ENCODE measurements at places on chromosomes 2 and 18.

DNA sequence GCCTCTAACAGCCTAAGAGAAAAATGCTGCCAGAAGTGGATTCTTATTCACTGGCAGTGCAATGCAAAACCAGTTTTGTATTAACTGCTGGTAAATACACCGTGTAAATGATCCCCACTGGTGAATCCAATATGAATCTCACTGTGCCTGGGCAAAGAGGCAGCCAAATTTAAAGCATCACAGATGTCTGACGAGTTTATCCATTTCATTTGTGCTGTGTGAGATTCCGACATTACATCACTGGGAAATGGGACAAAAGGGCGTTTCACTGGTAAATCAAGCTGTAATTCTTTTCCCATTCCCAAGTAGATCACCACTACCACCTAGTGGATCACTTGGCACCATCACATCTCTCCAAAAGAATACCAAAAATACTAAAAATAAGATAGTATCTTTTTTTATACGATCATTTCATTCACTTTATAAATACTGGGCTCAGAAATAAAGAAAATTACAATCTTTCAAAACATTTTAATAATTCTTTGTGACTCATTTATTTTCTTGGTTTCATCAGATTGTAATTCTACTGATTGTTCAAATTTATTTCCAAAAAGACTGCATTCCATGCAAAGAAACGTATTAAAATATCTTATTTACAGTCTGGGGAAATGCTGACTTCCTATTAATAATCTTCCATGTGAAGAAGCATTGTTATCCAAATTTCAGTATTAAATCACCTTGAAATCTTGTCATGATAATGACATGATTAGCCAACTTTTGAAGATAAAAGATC lies 125.6 kb downstream of the GRB14 start:
- no peak for DNase-seq
- H3K36me3 ChIP-seq, result no peaks in the 10 kb centered on the region
- no peaks in the 10 kb centered on the region for H3K27me3 ChIP-seq
- no peak overlapping the region for H3K27ac ChIP-seq
- no peaks in the 10 kb centered on the region for H3K4me1 ChIP-seq
- no peak overlapping the region for H3K4me3 ChIP-seq

- no peak overlapping the region for H3K4me3 ChIP-seq
- no peak overlapping the region for H3K27ac ChIP-seq
- peaks cover 5% of the 10 kb centered on the region for H3K4me1 ChIP-seq
- H3K27me3 ChIP-seq, result no peaks in the 10 kb centered on the region
- H3K36me3 ChIP-seq, result no peaks in the 10 kb centered on the region
- no peak for DNase-seq
These were observed 22.9 kb downstream of the RBM43 start for GRCh38 chr2:151238527-151239487.

DNA sequence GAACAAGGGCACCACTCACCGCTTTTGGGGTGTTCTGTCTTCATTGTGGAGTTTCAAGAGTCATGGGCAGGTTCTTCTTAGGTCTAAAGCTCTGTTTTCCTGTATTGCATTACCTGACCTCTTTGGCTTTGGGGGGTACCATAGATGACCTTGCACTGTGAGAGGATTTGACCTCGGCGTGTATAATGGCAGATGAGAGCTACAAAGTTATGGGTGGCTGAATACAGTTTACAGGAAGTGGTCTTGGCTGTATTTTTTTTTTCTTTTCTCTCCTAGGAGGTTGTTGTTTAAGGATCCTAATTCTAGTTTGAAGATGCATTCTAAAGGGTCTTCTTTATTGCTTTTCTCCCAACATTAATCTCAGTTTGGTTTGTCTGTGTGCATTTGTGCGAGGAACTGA lies 11.5 kb downstream of the GAL3ST2 start:
- no peak overlapping the region for H3K27ac ChIP-seq
- no peaks in the 10 kb centered on the region for H3K27me3 ChIP-seq
- no peak overlapping the region for H3K4me3 ChIP-seq
- no peaks in the 10 kb centered on the region for H3K4me1 ChIP-seq

DNA sequence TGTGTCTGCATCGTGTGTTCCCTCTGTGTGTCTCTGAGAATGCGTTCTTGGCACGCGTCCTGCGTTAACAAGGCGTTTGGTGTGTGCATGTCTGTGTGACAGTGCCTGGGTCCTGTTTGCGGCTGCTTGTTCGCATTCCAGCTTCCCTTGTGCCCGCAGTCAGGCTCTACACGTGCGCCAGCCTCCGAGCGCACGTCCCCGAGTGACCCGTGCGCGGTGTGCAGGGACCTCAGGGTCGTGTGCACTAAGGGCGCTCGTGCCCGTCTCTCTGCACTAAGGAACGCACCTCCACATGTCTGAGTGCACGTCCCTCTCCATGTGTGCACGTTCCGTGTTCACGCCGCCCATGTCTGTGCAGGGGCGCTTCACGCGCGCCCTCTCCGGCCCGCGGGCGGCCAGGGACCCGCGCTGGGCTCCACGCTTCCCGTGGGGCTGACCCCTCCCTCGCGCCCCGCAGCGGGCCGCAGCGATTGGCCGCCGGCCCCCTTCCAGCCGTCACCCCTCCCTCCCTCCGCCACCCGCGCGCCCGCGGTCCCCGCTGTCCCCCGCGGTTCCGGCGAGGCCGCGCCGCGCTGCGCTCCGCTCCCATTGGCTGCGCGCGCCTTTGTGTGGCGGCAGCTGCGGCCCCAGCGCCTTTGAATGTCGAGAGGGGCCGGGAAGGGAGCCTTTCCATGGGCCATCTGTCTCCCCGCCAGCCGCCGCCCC lies 229.4 kb downstream of the HAUS1 start:
- peaks cover 21% of the 10 kb centered on the region for H3K4me1 ChIP-seq
- H3K27ac ChIP-seq, result peak overlapping the region; percentile 76
- no peaks in the 10 kb centered on the region for H3K27me3 ChIP-seq

- DNase-seq, result no peak
- H3K4me3 ChIP-seq, result no peak overlapping the region
- peaks cover 25% of the 10 kb centered on the region for H3K4me1 ChIP-seq
- H3K36me3 ChIP-seq, result no peaks in the 10 kb centered on the region
These were observed 34.7 kb downstream of the NAPG start for GRCh38 chr18:10560452-10561045.

- peak overlapping the region; percentile 89 for H3K27ac ChIP-seq
- peak overlapping the region; percentile 90 for H3K4me3 ChIP-seq
- no peaks in the 10 kb centered on the region for H3K27me3 ChIP-seq
These were observed 583 bp downstream of the CERS6 start for GRCh38 chr2:168456521-168457189.

DNA sequence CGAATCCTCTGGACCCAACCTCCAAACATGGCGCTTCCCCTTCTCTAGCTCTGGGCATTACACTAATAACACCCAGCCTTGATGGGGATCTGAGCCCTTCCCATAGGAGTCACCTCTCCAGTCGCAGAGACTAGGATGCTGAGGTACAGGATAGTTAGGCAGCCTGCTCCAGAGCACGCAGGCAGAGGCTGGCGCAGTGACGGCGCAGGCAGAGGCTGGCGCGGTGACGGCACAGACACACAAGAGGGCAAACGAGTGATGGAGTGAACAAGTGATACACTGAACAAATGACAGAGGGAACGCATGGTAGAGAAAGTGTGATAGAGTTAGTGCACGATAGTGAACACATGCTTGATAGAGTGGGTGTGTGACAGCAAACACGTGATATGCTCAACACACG lies 518.5 kb downstream of the EIPR1 start:
- no peak overlapping the region for H3K4me3 ChIP-seq
- no peaks in the 10 kb centered on the region for H3K36me3 ChIP-seq
- H3K27ac ChIP-seq, result no peak overlapping the region
- DNase-seq, result no peak

DNA sequence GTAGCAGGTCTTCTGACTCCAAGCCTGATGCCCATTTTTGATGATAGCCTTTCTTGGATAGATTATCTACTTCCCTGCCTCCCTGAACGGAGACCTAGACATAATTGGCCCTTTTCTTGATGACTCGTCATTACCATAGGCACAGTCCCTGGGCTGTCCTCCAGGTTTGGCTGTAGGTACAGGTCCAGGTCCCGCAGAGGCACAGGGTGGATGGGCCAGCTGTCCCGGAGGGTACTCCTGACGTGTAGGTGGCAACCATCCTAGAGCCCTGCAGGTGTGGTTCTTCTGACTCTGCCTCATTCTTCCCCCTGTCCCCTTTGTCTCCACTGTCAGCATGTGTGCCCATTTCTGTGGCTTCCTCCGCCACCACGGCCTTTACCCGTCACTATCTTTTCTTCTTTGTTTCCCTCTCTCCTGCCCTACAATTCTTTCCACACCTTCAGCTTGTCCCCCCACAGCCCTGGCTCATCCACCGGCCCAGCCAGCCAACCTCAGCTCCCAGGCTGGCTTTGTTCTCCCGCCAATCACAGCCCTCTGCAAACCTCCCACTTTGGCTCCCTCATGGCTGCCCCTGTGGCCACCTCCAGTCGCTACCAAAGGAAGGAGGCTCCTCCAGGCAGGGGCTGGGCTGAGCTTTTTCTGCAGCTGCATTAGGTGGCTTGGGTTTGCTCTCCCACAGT lies 102.8 kb downstream of the SMAD7 start:
- H3K27me3 ChIP-seq, result no peaks in the 10 kb centered on the region
- no peaks in the 10 kb centered on the region for H3K36me3 ChIP-seq
- no peak for DNase-seq
- H3K4me3 ChIP-seq, result no peak overlapping the region

- no peaks in the 10 kb centered on the region for H3K36me3 ChIP-seq
- no peak for DNase-seq
- no peak overlapping the region for H3K27ac ChIP-seq
- H3K4me1 ChIP-seq, result no peaks in the 10 kb centered on the region
- H3K27me3 ChIP-seq, result no peaks in the 10 kb centered on the region
- no peak overlapping the region for H3K4me3 ChIP-seq
These were observed 448.7 kb upstream of the TCF4 start for GRCh38 chr18:56036741-56037140.

GRCh38 chr2:198117406-198118041 lies 313.1 kb downstream of the PLCL1 start:
- no peaks in the 10 kb centered on the region for H3K4me1 ChIP-seq
- no peak for DNase-seq
- no peaks in the 10 kb centered on the region for H3K36me3 ChIP-seq
- no peaks in the 10 kb centered on the region for H3K27me3 ChIP-seq

DNA sequence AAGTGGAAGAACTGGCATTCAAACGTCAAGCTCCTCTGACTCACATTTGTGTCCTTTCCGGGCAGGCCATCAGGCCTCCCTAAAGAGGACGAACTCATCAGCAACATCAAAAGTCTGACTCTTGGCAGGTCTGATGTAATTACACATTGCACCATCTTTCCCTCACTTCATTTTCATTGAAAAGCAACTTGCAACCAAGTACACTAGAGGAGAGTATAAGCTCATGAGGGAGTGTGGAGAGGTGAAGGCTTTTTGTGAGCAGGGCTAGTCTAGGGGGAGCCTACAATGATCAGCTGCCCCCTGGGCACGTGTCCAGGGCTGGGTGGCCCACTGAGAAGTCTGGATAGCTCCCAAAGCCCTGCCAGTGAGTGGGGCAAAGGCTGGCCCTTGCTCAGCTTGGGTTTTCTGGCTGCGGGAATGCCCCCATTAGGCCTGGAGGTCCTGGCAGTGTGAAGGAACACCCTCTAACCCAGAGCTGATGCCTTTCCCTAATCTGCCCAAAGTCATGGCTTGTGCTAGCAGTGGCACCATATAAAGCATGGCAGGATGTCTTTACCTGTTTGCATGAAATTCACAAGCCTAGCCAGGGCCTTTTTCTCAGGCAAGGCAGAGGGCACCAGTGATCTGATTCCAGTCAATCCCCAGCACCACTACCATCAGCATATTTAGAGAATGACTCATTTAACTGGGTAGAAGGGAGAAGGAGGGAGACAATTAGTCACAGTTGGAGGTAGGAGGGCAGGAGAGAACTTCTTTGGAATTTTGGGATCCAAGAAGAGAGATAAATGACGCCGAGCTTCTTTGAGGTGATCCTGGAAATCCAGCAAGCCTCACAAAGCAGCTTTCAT lies 8.5 kb upstream of the DAW1 start:
- peaks cover 12% of the 10 kb centered on the region for H3K4me1 ChIP-seq
- H3K36me3 ChIP-seq, result no peaks in the 10 kb centered on the region
- DNase-seq, result no peak
- H3K27me3 ChIP-seq, result no peaks in the 10 kb centered on the region
- peak overlapping the region; percentile 48 for H3K27ac ChIP-seq

- no peaks in the 10 kb centered on the region for H3K27me3 ChIP-seq
- DNase-seq, result no peak
- peaks cover 29% of the 10 kb centered on the region for H3K4me1 ChIP-seq
- H3K27ac ChIP-seq, result no peak overlapping the region
- H3K36me3 ChIP-seq, result no peaks in the 10 kb centered on the region
- peak overlapping the region; percentile 79 for H3K4me3 ChIP-seq
These were observed 1.7 kb downstream of the OBSL1 start for GRCh38 chr2:219569635-219570034.

DNA sequence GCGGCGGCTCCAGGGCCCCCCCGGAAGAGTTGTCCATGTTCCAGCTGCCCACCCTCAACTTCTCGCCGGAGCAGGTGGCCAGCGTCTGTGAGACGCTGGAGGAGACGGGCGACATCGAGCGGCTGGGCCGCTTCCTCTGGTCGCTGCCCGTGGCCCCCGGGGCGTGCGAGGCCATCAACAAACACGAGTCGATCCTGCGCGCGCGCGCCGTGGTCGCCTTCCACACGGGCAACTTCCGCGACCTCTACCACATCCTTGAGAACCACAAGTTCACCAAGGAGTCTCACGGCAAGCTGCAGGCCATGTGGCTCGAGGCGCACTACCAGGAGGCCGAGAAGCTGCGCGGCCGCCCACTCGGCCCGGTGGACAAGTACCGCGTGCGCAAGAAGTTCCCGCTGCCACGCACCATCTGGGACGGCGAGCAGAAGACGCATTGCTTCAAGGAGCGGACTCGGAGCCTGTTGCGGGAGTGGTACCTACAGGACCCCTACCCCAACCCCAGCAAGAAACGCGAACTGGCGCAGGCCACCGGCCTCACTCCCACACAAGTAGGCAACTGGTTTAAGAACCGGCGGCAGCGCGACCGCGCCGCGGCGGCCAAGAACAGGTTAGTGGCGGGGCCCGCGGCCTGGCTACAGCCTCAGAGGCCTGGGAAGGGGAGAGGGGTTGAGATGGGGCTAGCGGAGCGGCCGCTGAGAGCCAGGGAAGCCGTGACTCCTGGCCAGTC lies 965 bp downstream of the SIX3 start:
- peak overlapping the region; percentile 28 for H3K4me3 ChIP-seq
- H3K27me3 ChIP-seq, result peaks cover 73% of the 10 kb centered on the region
- H3K36me3 ChIP-seq, result no peaks in the 10 kb centered on the region
- no peak overlapping the region for H3K27ac ChIP-seq
- no peak for DNase-seq

GRCh38 chr2:42828487-42829425 lies 36.4 kb upstream of the HAAO start:
- no peaks in the 10 kb centered on the region for H3K27me3 ChIP-seq
- no peaks in the 10 kb centered on the region for H3K36me3 ChIP-seq
- peaks cover 27% of the 10 kb centered on the region for H3K4me1 ChIP-seq

- H3K4me1 ChIP-seq, result peaks cover 16% of the 10 kb centered on the region
- no peak overlapping the region for H3K4me3 ChIP-seq
- no peaks in the 10 kb centered on the region for H3K36me3 ChIP-seq
- no peak overlapping the region for H3K27ac ChIP-seq
- DNase-seq, result no peak
These were observed 50.0 kb upstream of the CTDP1 start for GRCh38 chr18:79629606-79630005.

- H3K36me3 ChIP-seq, result no peaks in the 10 kb centered on the region
- H3K4me3 ChIP-seq, result peak overlapping the region; percentile 86
- DNase-seq, result no peak
- H3K27me3 ChIP-seq, result no peaks in the 10 kb centered on the region
- H3K27ac ChIP-seq, result peak overlapping the region; percentile 4
- H3K4me1 ChIP-seq, result peaks cover 63% of the 10 kb centered on the region
These were observed 3.4 kb downstream of the HS6ST1 start for GRCh38 chr2:128315122-128315828.

- peak overlapping the region; percentile 32 for H3K4me3 ChIP-seq
- peak overlapping the region; percentile 72 for H3K27ac ChIP-seq
- no peaks in the 10 kb centered on the region for H3K27me3 ChIP-seq
- H3K36me3 ChIP-seq, result no peaks in the 10 kb centered on the region
- H3K4me1 ChIP-seq, result peaks cover 24% of the 10 kb centered on the region
- DNase-seq, result peak; percentile 17
These were observed 1.4 kb downstream of the PSD4 start for GRCh38 chr2:113175042-113175628.
